ENCODE measurements at places on chromosomes 5 and 9.

GRCh38 chr5:178293815-178294214 is 61.2 kb upstream of the PHYKPL start:
- no peak for DNase-seq

DNA sequence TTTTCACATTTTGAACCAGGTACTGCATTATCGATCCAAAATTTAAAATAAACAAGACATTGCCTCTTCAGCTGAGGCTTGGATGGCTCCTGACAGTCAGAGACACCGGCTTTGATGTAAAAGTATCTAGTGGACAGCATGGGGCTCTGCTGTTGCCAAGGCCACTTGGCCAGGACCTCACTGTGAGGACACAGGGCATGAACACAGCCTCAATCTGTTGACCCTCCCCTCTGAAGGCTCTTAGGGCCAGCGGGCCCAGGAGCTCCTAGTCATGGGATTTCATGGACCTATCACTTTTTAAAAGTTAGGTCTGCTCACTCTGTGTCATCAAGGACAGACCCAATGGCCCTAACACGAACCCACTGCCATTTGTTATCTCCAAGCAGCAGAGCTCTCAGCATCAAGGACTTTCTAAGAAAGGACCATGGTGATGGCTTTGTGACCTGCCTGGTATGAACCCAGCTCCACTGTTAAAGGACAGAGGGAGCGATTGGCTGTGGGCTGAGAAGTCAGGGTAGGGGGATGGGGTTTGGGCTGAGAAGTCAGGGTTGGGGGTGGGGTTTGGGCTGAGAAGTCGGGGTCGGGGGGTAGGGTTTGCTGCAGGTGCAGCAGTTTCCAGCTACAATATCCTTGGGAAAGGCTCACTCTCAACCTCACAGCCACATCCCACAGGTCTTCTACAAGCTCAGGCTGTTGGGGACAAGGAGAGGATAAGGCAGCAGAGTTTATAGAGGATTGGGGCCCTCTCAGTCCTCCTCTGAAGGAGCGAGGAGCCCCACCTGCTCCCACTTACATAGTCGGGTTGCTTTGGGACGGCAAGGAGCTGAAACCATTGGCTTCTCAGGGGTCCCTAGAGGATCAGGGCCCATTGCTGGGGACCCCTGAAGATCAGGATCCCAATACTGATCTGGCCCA is 146.8 kb downstream of the BARX1 start:
- no peak for DNase-seq

- no peak for DNase-seq
These were observed 347.5 kb upstream of the CCNG1 start for GRCh38 chr5:163089926-163090325.

- no peak for DNase-seq
These were observed 128.9 kb upstream of the CCNH start for GRCh38 chr5:87541676-87542075.

DNA sequence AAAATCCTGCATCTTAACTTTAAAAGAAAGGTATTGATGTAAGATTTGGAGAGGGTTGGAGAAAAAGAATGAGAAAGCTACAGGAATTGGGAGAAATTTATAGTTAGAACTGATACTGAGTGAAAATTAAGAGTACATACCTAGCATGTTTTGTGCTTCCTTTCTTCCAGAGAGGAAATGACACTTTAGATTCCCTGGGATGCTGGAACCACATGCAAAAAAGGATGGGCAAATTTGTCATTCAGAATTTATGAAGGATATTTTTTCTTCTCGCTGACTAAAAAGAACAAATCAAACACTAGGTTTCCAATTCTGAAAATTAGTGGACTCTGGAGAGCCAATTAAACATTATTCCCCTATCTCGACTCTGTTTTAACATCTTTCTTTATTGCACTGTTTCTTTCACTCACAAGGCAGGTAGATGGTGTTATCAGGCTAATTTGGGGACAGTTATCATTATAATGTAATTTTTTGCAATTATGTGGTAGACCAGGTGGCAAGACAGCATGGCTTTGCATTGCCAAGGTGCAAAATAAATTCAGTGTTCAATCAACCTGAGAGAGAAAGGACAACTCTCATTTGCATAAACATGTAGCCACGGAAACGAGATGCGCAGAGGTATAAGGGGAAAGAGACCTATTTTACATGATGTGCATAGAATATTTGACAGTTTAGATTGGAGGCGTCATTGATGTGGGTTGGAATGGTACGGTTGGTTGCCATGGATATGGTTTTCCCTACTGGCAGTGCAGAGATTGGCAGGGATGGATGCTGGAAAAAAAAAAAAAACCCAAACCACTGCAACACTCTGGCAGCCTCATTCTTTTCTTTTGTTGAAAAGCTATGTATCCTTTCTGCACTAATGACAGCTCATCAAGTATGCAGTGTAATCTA is 320.4 kb upstream of the CCNH start:
- no peak for DNase-seq

GRCh38 chr5:79954620-79955019 is 36.4 kb downstream of the MTX3 start:
- no peak for DNase-seq

DNA sequence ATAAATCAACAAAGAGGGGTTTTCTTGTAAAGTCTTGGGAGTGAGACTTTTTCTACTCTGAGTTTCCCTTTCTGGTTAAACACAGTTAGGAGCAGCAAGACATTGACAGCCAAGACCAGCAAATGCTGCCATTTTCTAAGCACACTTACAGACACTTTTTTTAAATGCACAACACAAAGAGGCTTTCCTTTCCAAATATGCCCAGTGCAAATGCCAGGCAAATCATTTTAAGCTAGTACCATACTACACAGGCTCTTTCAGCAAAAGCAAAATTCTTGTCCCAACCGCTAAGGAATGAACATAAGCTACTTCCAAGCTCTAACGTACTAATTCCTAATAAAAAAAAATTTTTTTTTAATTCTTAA is 68.2 kb downstream of the DENND1A start:
- no peak for DNase-seq

- no peak for DNase-seq
These were observed 157.7 kb downstream of the PARP8 start for GRCh38 chr5:50824109-50824508.

GRCh38 chr5:71938895-71939294 is 168.4 kb upstream of the MAP1B start:
- DNase-seq, result no peak

GRCh38 chr9:20364959-20365358 is 257.3 kb downstream of the MLLT3 start:
- no peak for DNase-seq

DNA sequence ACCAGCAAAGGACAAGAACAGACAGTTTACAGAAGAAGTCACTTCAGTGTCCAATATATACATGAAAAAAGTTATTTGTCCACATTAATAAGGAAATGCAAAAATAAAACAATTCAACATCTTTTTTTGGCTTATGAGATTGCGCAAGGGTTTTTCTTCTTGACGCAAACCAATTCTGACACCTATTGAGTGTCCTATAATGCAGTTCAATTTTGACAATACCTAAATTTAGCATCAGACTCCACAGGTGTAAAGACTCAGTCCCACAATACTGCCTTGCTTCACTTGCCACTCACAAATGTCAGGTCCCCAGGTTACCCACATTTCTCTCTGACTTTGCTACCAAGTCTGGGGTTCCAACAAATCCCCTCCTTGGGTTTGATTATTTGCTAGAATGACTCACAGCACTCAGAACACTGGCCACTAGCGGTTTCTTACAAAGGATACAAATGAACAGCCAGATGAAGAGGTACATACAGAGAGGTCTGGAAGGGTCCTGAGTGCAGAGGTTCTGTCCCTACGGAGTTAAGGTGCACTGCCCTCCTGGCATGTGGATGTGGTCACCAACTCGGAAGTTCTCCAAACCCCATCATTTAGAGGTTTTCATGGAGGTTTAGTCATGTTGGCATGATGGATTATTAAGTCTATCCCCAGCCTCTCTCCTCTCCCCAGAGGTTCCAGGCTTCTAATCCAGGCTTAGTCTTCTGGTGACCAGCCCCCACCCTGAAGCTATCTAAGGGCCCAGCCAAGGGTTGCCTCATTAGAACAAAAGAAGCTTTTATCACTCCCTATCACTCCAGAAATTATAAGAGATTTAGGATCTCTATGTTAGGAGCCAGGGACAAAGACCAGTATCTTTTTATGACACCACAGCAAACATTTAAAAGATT is 27.0 kb upstream of the SLC22A5 start:
- DNase-seq, result no peak

- DNase-seq, result no peak
These were observed 125.1 kb downstream of the LIFR start for GRCh38 chr5:38431242-38431853.

GRCh38 chr5:172002310-172002709 is 4.1 kb downstream of the FBXW11 start:
- no peak for DNase-seq

DNA sequence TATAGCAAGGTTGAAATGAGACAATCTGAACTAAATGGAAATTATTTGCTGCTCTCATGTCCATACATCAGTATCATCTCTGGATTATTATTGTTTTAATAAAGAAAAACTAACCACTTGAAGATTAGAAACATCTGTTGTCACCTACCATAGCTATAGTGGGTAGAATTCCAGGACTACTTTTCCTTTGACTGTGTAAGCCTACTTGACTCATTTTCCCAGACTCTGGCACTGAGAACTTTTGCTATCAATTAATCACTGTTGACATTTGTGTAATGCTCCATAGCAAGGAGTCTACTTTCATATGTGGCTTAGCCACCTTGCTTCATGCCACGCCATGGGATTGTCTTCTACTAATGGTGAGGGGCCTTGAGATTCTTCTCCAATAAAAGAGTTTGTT is 59.9 kb upstream of the ARRDC3 start:
- no peak for DNase-seq

DNA sequence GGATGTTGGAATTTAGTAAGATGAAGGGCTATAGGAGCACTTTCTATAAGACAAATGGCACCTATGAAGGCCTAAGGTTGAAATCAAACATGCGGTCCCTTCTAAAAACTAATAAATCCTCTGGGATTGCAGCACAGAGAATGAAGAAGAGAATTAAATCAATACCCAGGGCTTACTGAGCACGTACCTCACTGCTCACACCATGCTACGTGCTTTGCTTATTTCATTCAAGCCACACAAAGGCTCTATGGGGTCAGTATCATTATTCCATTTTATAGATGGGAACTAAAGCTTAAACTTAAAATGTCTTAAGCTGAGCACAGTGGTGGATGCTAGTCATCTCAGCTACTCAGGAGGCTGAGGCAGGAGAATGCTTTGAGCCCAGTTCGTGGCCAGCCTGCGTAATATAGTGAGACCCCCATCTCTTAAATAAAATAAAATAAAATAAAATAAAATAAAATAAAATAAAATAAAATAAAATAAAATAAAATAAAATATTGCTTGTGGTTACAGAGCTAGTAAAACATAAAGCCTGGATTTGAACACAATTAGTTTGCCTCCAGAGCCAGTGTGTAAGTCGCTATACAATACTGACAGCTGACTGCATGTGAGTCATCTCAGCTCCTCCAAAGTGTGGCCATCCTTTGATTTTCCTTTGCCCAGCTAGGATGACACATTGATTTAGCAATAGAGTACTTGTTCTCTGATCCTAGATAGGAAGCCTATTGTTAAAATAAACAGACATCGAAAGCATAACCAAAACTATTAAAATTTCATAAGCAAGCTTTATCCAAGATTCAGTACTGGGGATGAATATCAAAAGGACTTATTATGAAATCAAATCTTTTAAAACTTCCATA is 20.9 kb upstream of the DPYSL3 start:
- DNase-seq, result no peak

DNA sequence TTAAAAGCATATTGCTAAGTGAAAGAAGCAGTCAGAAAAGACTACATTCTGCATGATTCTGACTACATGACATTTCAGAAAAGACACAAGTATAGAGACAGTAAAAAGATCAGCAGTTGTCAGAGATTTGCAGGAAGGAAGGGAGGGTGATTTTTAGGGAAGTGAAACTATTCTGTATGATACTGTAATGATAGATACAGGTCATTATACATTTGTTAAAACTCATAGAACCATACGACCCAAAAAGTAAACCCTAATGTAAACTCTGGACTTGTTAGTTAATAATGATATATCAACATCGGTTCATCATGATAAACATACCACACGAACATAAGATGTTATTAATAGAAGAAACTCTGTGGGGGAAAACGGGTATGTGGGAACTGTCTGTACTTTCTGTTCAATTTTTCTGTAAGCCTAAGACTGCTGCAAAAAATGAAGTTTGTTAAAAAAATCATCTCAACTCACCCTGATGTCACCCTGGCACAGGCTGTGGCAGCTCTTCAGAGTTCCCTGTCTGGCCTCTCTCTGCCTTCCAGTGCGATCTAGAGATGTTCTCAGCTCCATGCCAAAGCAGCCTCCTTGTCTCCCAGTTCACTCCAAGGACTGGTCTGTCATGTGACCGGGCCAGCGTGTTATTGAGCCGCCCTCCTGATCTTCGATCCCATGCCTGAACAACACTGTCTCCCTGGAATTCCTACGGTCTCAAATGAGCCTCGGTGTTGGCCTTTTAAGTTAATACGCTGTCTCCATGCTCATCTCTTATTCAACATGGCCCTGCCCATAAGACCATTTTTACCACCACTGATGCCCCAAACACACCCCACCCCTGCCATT is 35.4 kb downstream of the PRLR start:
- DNase-seq, result no peak

DNA sequence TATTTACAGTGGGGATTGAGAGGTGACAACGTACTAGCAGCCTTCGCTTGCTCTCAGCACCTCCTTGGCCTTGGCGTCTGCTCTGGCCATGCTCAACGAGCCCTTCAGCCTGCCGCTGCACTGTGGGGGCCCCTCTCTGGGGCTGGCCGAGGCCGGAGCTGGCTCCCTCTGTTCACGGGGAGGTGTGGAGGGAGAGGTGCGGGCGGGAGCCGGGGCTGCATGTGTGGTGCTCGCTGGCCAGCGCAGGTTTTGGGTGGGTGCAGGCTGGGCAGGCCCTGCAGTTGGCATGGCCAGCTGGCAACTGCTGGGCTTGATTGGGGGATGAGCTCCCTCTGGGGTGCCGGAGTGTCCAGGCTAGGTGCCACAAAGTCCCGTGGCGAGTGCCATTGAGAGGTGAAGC is 5.8 kb upstream of the DMRTA1 start:
- DNase-seq, result no peak

- no peak for DNase-seq
These were observed 9.3 kb downstream of the OR1N2 start for GRCh38 chr9:122562134-122562760.

- no peak for DNase-seq
These were observed 20.1 kb upstream of the LRRC14B start for GRCh38 chr5:170971-171800.

- DNase-seq, result no peak
These were observed 2.0 kb downstream of the LHX2 start for GRCh38 chr9:124013309-124014210.

- no peak for DNase-seq
These were observed 41.6 kb upstream of the MROH2B start for GRCh38 chr5:41112486-41113455.

- peak; percentile 66 for DNase-seq
These were observed at the start of gene NACC2 for GRCh38 chr9:136095070-136096058. NACC2 (minus strand) TSS chr9:136095289; CDS start chr9:136050521, 44,768 bp downstream.

- DNase-seq, result no peak
These were observed 195.8 kb downstream of the ERCC6L2 start for GRCh38 chr9:96071076-96071814.

DNA sequence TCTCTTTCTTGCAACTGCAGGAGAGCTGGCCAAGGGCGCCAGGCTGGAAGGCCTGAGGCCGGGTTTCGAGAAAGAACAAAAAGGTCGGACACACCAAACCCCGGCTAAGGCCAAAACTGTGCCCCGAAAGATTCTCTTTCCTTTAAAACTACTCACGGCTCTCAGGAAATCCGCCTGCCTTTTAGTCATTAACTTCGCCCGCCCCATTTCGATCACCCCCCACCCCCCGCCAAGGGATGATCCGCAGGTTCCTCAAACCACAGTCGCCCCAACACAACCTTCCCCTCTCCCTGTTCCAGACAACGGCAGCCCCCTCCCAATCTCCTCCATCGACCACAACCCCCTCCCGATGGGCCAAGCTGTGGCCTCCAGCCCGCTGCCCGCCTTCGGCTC is 536 bp downstream of the FEM1C start:
- DNase-seq, result peak; percentile 69
